ENCODE measurements at places on chromosomes 7 and 10.
A peak's percentile ranks its signal among the peaks of the same experiment; 100 is the strongest.

DNA sequence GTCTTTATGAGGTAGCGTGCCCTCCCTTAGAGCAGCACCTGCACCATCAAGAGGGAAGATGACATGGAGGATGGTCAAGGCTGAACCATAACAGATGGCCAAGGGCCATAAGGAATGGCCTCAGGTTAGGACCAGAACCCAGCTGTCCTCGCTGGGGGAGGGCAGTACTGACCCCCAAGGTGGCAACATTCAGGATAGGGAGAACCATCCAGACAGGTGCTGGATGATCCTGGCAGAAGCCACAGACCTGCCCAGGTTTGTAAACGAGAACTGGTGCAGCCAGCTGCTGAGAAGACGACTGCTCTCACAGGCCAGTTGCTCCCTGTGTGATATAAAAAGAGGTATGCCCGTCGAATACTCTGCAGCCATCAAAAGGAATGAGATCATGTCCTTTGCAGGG is 320.4 kb downstream of the GLRX3 start:
- DNase-seq: no peak

- no peak for DNase-seq
These were observed 105.9 kb downstream of the ANKRD7 start for GRCh38 chr7:118330388-118330787.

DNA sequence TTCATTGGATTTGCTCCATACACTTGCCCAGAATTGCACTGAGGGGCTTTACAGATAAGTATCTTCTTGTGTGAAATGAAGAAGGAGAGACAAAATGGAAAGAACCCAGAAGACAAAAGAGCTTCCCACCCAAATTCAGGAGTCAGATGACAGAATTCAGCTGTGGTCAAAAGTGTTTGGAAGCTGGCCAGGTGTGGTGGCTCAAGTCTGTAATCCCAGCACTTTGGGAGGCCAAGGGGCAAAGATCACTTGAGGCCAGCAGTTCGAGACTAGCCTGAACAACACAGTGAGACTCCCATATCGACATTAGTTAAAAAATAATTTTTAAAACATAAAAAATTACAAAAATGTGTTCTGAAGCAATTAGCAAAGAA is 27.1 kb downstream of the DUSP5 start:
- no peak for DNase-seq

DNA sequence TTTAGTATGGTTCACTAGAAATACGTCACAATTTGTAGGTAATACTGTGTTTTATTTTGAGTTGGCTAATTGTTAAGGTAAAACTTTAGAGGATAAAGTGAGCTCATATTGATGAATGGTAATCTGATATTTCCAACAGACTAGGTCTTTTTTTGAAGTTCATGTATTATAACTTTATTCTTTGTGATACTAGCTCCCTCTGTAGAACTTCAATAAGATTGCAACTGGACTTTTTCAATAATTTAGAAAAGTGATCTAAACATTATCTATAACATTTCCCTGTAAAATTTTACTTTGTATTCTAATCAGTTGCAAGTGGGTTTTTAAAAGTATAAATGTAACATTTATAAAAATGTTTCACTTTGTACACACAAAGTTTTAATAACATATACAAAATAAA is 83.5 kb downstream of the ADK start:
- DNase-seq: no peak

DNA sequence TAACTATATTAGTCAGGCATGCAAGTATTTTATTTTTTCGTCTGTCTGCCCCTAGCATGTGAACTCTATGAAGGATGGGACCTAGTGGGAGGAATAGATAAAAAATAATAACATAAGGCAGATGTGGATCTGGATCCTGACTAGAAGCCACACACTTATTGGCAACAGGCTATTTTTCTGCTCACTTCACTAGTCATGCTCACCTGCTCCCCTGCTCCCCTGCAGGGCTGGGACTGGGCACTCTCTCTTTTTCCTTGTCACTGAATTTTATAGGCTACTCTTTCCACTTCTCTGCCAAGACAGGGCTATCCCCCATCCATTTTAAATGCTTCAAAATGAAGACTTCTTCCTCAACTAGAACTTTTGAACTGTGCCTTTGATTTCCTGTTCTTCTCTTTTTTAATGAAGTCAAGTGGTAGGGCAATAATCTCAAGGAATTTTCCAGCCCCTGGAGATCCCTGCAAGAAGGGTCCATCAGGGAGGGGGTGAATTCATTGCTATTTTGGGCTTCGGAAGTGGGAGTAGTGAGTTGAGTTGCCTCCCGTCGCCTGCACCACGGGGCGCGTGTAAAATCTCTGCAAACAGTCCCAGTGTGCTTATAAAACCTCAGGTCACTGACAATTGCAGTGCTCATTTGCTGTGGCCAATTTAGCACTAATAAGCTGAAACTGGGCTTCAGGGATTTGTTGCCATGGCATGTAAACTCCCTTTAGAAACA is 156.7 kb upstream of the NPVF start:
- no peak for DNase-seq

DNA sequence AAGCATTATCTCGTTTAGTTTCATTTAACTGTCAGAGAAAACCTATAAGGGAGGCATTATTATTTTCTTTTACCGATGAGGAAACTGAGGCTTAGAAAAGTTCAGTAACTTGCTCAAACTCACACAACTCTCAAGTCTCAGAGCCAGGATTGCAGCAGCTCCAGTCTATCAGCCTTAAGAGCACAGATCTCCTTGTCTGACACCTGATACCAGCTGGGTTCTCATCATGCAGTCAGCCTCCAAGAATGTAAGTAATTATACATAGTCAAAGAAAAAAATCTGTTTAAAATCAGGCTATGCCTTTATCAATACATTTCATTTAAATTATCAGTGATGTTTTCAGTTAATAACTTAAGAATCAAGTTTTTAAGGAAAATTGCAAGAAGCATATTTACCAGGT is 236.6 kb upstream of the TCF7L2 start:
- DNase-seq: no peak

DNA sequence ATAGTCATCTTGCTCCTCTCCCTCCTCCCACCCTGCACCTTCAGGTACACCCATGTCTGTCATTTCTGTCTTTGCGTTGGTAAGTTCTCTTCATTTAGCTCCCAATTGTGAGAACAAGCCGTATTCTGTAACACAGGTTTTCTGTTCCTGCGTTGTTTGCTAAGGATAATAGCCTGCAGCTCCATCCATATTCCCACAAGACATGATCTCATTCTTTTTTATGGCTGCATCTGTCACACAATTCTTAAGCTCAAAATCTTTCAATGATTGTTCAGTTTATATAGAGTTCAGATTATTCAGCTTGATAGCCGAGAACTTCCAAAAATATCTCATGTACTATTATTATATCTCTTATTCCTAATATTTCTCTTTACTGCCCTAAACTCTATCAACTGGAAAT is 16.0 kb upstream of the TMEM168 start:
- no peak for DNase-seq

GRCh38 chr7:137980308-137980707 is 21.6 kb downstream of the CREB3L2 start:
- DNase-seq: no peak

DNA sequence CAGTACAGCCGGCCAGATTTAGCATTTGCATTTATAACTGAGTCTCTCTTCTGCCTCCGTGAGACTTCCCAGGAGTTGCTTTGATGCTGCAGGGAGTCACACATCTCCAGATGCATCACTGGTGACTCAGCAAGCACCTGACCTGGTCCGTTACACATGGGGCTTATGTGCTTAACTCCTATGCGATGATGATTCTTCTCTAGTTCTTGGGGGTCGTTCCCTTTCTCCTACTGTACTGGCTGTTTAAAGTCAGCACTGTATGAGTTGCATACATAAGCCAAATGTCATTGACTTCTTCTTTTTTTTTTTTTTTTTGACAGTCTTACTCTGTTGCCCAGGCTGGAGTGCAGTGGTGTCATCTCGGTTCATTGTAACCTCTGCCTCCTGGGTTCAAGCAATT is 13.0 kb upstream of the AKR1E2 start:
- peak; percentile 35 for DNase-seq

Data from CD14-positive monocyte (primary cell).